Activated gamma-delta T cell treated with Interleukin-2 at 50 U/mL for 16 hours (primary cell): ENCODE measurements at places on chromosomes 13 and 19.
A peak's percentile ranks its signal among the peaks of the same experiment; 100 is the strongest.

DNA sequence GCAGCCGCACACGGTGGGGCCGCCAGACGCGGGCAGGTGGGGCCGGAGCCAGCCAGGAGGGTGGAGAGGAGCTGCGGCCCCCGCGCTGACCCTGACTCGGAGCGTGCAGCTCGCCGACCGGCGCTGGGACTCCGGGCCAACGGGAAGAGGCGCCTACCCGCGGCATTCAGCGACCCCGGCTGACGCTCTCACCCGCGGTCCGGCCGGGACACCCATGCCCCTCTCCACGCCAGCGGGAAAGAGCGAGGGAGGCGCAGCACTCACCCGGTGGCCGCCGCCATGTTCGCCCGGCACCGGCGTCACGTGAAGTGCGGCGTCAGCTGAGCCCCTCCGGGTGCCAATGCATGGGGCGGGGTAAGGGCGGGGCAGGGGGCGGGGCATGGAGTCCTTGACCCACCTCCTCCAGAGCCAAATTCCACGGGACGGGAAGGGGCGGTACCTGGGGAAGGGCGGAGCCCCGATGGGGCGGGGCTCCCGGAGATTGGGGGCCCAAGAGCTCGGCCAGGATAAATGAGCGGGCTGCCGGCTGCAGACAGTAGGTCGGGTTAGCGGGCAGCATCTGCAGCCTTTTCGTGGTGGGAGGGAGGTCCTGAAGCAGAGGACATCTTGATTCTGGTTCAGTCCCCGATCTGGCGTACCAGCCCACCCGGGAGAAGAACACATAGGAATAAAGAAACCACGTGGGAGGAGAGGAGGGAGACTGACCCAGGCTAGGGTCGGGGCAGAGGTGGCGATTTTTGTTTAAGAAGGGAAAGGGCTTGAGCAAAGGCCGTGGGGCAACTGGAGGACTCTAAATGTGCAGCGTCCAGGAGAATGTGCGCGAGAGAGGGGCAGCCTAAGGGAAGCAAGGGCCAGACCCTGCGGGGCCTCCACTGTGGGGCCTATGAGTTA is at the start of gene PEPD:
PEPD (minus strand) TSS at position 312 of the 891 bp plus-strand sequence; CDS start at position 281, 31 bp downstream.
- DNase-seq = peak; percentile 74

GRCh38 chr13:99955107-99955746 is 16.3 kb downstream of the ZIC5 start:
- DNase-seq = no peak

- no peak for DNase-seq
These were observed 349.7 kb downstream of the LIG4 start for GRCh38 chr13:107865643-107866031.

- no peak for DNase-seq
These were observed 8.4 kb downstream of the IGFL3 start for GRCh38 chr19:46116121-46116520.

DNA sequence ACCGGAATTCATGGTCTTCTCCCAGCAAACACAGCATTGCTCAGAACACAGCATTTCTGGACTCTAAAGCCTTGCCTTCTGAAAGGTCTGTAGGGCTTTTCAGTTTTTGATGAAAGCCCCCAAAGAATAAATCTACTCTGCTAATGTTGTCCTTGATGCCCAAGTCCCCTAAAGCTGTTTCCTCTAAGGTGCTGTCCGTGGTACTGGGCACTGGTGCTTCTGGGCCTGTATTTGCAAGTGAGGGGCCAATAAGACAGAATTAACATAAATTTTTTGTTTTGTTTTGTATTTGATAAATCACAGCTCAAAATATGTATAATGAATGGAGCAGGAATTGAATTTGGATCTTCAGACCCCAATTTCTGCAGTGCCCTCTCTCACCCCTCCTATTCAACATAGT is 12.1 kb upstream of the LGALS13 start:
- DNase-seq = no peak

GRCh38 chr13:60590800-60591747 is 194.1 kb downstream of the TDRD3 start:
- DNase-seq = no peak

DNA sequence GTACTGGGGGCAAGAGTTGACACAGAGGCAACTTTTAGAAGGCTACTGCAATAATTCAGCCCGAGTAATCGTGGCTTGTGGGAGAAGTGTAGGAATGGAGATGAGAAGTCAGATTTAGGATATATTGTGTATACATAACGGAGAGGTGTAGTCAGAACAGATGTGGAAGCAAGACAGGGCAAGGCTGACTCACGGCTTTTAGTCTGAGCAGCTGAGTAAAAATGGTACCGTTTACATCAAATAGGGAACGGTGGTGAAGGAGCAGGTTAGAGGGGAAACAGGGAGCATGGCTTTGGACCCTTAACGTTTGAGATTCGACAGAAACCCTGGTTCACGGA is 796 bp upstream of the LSM14A start:
- peak; percentile 5 for DNase-seq

- DNase-seq = no peak
These were observed 9.5 kb upstream of the CCNP start for GRCh38 chr19:40236026-40236355.
